ENCODE measurements at places on chromosomes 4 and X.
A peak's percentile ranks its signal among the peaks of the same experiment; 100 is the strongest.

GRCh38 chrX:40950546-40950945 lies 134.7 kb upstream of the USP9X start:
- DNase-seq, result no peak

GRCh38 chrX:153307276-153308178 lies 14.0 kb downstream of the PNMA6F start:
- no peak for DNase-seq

- no peak for DNase-seq
Measured at GRCh38 chr4:92232566-92232965, 71.2 kb upstream of the GRID2 start.

DNA sequence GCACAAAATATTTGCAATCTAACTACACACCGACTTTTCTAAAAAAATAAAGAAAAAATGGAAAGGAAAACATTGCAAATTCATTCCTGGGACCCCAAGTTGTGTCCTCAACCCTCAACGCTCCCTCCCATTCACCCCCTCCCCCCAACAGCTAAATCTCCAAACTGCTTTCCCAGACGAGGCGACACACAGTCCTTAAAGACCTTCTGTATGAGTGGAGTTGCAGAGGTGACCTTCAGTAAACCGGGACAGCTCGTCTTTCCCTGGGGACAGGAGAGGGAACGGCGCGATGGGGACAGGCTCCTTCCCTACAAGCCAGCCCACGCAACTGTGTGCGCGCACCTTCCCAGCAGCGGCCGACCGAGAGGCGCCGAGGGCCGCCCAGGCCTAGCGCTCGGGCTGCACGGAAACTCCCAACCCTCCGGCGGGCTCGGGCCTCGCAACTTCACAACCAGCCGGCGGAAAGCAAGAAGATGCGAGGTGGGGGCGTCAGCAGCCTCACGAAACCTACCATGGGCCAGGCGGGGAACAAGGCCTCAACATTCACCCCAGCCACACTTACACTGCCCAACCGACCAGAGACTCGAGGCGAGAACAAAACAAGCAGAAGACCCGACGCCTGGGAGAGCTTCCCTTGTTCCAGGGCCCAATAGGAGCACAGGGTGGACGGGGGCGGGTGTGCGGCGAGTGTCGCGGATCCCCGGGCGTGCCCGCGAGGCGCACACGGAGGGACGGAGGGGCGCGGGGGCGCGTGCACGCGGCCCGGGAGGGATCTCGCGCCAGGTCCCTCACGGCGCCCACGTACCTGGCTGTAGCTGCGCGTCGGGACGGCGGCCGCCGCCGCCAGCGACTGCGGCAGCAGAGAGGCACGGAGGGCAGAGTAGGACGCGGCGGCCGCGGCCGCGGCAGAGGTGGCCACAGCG lies 763 bp downstream of the GRSF1 start:
- peak; percentile 63 for DNase-seq

DNA sequence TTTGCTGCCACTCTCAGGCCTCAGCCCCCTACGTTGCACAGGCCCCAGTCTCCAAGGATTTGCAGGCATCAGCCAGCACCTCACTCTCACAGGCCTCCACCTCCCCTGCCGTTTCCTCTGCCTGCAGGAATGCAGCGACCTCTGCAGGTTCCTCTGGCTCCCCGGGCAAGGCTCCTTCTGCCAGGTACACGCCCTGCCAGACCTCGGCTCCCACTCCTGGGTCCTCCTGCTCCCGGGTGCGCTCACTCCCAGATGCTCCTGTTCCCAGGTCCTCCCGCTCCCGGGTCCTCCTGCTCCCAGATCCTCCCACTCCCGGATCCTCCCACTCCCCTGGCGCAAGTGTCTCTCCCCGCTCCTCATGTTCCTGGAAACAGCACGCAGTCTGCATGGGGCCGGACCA lies 144.4 kb upstream of the RADX start:
- no peak for DNase-seq

DNA sequence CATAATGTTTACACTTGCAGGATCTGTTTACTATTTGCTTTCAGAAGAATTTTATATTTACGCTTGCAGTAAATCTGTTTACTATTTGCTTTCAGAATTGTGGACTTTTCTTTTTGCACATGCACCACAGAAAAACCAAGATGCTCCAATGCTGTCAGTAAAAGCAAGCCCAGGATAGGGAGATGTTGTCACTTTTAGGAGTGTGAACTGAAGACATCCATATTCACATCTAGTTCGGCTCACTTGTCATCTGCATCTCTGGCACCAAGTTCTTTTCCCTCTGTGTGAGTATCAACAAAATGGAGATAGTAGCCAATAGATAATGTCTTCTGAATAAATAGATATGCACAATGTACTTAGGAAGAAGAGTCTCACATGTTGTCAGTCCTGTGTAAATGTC lies 109.3 kb upstream of the MXRA5 start:
- no peak for DNase-seq

DNA sequence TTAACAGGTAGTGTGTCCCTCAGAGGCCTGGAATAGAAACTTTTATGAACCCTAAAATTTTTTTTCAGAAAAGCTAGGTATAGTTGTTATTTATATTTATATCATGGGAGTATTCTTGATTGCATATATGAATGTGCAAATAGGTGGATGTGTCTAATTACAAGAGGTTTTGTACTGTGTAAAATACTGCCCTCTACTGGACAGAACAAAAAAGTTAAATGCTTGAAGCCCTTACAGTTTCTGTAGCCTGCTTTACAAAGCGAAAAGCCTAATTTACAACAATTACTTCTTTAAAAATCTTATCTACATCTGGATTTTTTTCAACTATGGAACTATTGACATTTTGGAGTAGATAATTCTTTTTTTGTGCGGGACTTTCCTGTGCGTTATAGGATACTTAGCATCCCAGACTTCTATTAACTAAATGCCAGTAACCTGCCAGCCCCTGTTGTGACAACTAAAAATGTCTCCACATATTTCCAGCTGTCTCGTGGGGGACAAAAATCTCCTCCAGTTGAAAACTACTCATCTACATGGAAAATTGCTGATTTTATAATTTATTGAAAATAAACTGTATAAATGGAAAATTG lies 35.1 kb downstream of the ENPEP start:
- DNase-seq, result peak; percentile 42

GRCh38 chr4:156941940-156942548 lies 29.6 kb downstream of the PDGFC start:
- DNase-seq, result no peak

- DNase-seq, result no peak
Measured at GRCh38 chr4:102988429-102989020, 31.0 kb downstream of the SLC9B1 start.
